Upper lobe of right lung (tissue), 1 donor: ENCODE measurements at places on chromosomes 11 and 22. TPM values are rescaled to one million over a fixed set of nuclear protein-coding genes. Genes with fewer than 3 reads are reported as not detected.

DNA sequence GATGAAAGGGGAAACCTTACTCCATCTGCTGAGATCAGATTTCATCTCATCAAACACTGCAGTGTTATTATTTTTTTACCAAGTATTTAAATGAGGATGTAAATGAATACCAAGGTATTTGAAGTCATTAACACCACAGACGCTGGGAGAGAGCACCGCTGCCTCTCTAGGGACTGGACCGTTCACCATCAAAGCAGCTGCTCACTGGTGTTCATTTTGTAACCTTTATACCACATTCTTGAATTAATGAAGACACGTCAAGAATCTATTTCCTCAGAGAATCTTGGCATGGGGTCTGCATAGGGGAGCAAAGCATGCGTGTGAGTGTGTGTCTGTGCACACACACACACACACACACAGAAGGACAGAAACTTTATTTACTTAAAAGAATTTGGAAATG is 15.6 kb downstream of the SIAE start:
- H3K27me3 ChIP-seq, result no peaks in the 10 kb centered on the region
- no peaks in the 10 kb centered on the region for H3K36me3 ChIP-seq
- no peak for DNase-seq

- H3K27me3 ChIP-seq, result no peaks in the 10 kb centered on the region
- H3K4me3 ChIP-seq, result no peak overlapping the region
- peaks cover 10% of the 10 kb centered on the region for H3K4me1 ChIP-seq
- no peaks in the 10 kb centered on the region for H3K36me3 ChIP-seq
- no peak overlapping the region for H3K27ac ChIP-seq
Measured at GRCh38 chr11:10314199-10315072, 9.6 kb downstream of the ADM start.

DNA sequence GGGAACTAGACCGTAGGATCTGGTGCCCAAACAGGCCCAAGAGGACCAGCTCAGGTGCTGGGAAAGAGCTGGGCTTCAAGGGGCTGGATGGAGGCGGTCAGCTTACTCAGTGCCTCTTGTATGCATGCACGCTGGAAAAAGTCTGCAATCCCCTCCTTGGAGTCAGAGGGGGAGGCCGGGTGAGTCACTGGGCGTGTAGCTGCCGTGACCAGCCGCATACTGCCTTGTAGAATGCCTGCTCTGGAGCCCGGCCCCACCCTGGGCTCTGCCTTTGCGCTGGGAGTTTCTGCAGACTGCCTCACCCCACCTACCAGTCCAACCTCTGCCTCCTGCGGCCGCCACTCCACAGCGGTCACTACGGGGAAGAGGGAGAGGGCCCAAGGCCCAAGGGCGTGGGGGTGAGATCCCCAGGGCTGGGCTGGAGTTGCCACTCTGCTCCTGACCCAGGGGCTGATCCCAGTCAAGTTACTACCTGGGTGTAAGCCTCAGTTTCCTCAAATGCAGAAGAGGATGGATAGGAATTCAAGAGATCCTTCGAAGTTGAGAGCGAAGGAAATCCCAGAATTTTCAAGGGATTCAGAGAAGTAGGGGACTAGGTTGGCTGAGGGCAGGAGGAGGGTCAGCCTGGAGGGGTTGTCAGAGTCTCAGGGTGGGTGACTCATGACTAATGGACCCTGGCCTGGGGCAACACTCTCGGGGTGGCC is 4.2 kb downstream of the MRGPRF start:
- no peak overlapping the region for H3K4me3 ChIP-seq
- peak; percentile 69 for DNase-seq
- H3K36me3 ChIP-seq, result peaks cover 4% of the 10 kb centered on the region
- peak overlapping the region; percentile 55 for H3K27ac ChIP-seq
- peaks cover 27% of the 10 kb centered on the region for H3K4me1 ChIP-seq
- peaks cover 31% of the 10 kb centered on the region for H3K27me3 ChIP-seq

- no peaks in the 10 kb centered on the region for H3K27me3 ChIP-seq
- H3K4me3 ChIP-seq, result peak overlapping the region; percentile 61
- peak overlapping the region; percentile 88 for H3K27ac ChIP-seq
- no peaks in the 10 kb centered on the region for H3K36me3 ChIP-seq
- DNase-seq, result no peak
Measured at GRCh38 chr22:28440592-28441390, 238.8 kb downstream of the TTC28 start.

DNA sequence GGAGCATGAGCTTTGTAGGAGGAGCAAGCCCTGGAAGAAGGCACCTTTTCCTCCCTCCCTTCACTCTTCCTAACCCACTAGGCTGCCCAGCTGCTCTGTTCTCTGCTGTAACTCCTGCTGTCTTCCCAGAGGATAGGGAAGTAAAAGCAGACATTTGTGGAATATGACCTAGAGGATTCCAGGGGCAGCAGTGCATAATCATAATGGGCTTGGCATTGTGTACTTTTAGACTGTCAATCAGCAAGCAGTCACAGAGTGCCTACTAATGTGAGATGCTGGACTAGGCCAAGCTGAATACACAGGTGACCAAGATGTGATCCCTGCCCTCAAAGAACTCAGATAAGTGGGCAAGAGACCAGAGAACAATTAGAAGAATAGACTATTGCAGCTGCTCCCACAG is 133.0 kb downstream of the NAV2 start:
- H3K27me3 ChIP-seq, result no peaks in the 10 kb centered on the region
- H3K4me3 ChIP-seq, result no peak overlapping the region
- no peaks in the 10 kb centered on the region for H3K36me3 ChIP-seq
- DNase-seq, result no peak

- no peak overlapping the region for H3K4me3 ChIP-seq
- H3K27ac ChIP-seq, result no peak overlapping the region
- DNase-seq, result no peak
- H3K27me3 ChIP-seq, result no peaks in the 10 kb centered on the region
- peaks cover 40% of the 10 kb centered on the region for H3K36me3 ChIP-seq
Measured at GRCh38 chr11:67195971-67196456, 70.3 kb upstream of the GRK2 start.

- H3K36me3 ChIP-seq, result no peaks in the 10 kb centered on the region
- no peak overlapping the region for H3K27ac ChIP-seq
- DNase-seq, result peak; percentile 83
- no peak overlapping the region for H3K4me3 ChIP-seq
Measured at GRCh38 chr11:12288212-12288930, 89.0 kb upstream of the PARVA start.

Gene ART5
- total RNA-seq, result 1.2 TPM

Gene PATE2
- not detected for total RNA-seq

Gene BLID
- not detected for total RNA-seq

Gene HEPN1
- total RNA-seq, result not detected
